Esophagus muscularis mucosa (tissue), 4 donors: ENCODE measurements at places on chromosomes 5 and 9. TPM values are rescaled to one million over a fixed set of nuclear protein-coding genes. Genes with fewer than 3 reads are reported as not detected.

The CRB2 gene
- total RNA-seq = not detected

The PITX1 gene
- total RNA-seq = 7.1 TPM

DNA sequence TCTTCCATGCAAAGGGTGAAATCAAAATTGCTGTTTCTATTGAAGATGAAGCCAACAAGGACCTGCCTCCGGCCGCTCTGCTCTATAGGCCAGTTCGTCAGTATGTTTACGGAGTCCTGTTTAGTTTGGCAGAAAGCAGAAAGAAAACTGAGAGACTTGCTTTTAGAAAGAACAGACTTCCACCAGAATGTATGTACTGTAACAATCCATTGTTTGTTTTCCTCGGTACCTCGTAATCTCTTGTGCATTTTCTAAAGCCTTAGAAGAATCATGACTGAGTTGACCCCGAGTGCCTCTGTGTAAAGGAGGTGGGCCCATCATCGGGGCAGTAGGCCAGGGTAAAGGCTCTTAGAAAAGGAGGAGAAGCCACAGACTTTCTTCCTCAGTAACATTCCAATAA, 44.2 kb upstream of the PHF2 start:
- no peak for DNase-seq
- H3K27ac ChIP-seq = no peak overlapping the region
- no peak overlapping the region for H3K4me3 ChIP-seq
- H3K4me1 ChIP-seq = peaks cover 3% of the 10 kb centered on the region

DNA sequence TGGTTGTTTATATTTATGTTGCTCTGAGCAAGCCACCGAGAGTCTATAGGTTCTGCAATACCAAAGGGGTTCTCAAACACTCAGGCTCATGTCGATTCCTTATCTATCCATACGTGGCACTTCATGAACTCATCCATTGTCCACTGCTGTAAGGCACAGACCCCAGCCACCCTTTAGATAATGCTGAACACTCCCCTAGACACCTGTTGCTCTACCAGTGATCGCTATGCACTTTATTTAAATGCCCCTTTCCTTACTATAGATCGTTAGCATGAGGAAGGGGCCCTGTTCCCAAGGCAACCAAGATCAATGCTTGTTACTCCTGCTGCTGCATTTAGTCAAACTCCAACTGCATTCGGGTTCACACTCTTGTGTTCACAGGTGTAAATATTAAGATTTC, 171.9 kb downstream of the PAM start:
- H3K4me1 ChIP-seq = peaks cover 25% of the 10 kb centered on the region
- H3K36me3 ChIP-seq = peaks cover 17% of the 10 kb centered on the region
- no peak overlapping the region for H3K4me3 ChIP-seq
- H3K27ac ChIP-seq = no peak overlapping the region
- H3K27me3 ChIP-seq = no peaks in the 10 kb centered on the region

- no peaks in the 10 kb centered on the region for H3K4me1 ChIP-seq
- peaks cover 3% of the 10 kb centered on the region for H3K36me3 ChIP-seq
- no peak for DNase-seq
- H3K27ac ChIP-seq = no peak overlapping the region
Observed at GRCh38 chr5:128338649-128339048, 199.4 kb downstream of the FBN2 start.

GRCh38 chr9:3331801-3332200, 194.0 kb downstream of the RFX3 start:
- H3K4me1 ChIP-seq = peaks cover 6% of the 10 kb centered on the region
- no peak overlapping the region for H3K4me3 ChIP-seq
- no peak for DNase-seq
- H3K36me3 ChIP-seq = no peaks in the 10 kb centered on the region
- no peak overlapping the region for H3K27ac ChIP-seq
